ENCODE measurements at places on chromosomes 1 and 21.

DNA sequence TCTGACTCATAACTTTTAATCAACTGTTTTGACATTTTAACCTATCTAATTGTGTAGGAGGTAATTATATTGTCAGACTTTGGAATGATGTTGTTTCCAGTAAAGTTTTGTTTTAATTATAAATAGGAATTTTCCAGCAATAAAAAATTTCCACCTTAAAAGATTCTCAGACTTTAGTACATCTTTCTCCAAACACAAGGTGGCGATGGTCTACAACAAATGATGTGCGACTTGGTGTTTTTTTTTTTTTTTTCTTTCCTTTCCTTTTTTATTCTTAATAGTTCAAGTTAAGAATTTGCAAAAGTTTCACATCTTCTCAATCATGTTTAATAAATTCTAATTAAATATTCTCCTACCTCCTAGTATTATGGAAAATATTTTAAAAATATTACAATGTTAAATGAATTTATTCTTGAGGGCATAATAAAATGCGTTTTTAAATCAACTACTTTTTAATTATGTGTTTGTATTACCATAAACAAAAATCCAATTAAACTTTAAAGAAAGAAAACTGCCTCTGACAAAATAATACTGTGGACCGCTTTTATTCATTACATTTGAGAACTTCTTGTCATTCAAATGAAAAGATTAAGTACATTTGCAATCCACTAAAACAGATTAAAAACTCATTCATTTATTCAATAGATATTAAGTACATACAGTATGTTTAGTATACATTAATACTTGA lies 4.4 kb upstream of the ADAMTS1 start:
- DNase-seq = no peak

- DNase-seq = no peak
These were observed 1.2 kb upstream of the GBP7 start for GRCh38 chr1:89176971-89177370.

- DNase-seq = no peak
These were observed 149.4 kb downstream of the TRABD2B start for GRCh38 chr1:47847763-47848162.

GRCh38 chr21:43645136-43645891 lies 14.0 kb downstream of the HSF2BP start:
- peak; percentile 3 for DNase-seq

DNA sequence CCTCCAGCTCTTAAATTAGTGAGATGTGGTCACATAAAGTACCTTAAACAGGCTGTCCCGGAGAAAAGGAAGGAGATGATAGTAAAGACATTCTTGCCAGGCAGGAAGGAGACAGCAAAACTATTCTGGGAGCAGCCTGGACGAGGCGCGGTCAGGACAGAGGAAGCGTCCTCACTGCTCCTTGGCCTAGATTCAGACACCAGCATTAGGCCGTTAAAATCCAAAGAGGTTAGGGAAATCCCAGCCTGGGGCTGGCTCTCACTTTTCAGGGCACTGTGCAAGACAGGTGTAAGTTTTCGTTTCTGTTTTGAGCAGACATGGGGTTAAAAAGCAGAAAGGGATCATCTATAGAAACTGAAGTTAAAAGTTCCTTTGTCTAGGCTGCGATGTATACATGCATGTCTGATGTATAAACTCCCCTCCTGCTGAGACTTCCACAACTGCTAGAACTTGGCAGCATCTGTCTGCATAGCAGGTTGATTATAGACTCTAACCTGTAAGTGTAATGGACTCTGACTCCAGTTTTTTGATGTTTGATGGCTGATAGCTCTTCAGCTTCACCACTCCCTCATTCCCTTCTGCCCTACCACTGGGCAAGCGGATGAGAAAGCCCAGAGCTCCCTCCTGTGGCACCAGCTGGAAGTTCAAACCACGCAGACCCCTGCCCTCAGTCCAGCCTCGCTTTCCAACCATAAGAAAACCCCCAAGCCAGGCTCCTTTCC lies 21.5 kb downstream of the STPG1 start:
- DNase-seq = no peak

- DNase-seq = no peak
These were observed 284.6 kb downstream of the DNM3 start for GRCh38 chr1:172125812-172126430.

DNA sequence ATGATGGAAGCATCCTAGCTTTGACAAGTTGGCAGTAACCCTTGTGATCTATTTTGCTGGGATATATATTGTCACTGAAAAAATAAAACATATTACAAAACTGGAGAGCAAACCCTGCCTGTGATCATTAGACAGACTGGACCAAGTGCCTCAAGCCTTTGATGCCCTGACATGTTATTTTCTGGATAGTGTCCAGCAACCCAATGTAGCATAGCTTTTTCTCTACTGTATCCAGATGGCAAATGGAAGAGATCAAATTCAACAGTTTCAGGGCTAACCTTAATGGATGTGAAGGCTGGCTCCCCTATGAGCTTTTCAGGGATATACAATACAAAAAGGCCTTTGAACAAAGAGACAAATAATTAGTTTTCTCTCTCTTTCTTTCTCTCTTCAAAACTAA lies 25.1 kb downstream of the WARS2 start:
- no peak for DNase-seq

- DNase-seq = no peak
These were observed 153.1 kb upstream of the FGGY start for GRCh38 chr1:59143811-59144210.

GRCh38 chr1:41769068-41769467 lies 149.7 kb downstream of the HIVEP3 start:
- no peak for DNase-seq

- DNase-seq = no peak
These were observed 9.7 kb downstream of the TNR start for GRCh38 chr1:175733722-175734121.

DNA sequence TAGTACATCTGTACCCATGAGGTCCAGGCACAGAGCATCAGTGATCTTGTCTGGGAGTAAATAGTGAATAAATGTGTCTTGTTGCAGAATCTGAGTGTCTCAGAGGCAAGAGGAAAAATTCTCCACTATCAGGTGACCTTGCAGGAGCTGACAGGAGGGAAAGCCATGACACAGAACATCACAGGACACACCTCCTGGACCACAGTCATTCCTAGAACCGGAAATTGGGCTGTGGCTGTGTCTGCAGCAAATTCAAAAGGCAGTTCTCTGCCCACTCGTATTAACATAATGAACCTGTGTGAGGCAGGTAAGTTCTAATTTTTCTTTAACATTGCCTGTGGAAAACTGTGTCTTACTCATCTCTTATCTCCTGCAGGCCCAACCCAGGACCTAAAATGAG lies 43.1 kb downstream of the IL12RB2 start:
- no peak for DNase-seq

DNA sequence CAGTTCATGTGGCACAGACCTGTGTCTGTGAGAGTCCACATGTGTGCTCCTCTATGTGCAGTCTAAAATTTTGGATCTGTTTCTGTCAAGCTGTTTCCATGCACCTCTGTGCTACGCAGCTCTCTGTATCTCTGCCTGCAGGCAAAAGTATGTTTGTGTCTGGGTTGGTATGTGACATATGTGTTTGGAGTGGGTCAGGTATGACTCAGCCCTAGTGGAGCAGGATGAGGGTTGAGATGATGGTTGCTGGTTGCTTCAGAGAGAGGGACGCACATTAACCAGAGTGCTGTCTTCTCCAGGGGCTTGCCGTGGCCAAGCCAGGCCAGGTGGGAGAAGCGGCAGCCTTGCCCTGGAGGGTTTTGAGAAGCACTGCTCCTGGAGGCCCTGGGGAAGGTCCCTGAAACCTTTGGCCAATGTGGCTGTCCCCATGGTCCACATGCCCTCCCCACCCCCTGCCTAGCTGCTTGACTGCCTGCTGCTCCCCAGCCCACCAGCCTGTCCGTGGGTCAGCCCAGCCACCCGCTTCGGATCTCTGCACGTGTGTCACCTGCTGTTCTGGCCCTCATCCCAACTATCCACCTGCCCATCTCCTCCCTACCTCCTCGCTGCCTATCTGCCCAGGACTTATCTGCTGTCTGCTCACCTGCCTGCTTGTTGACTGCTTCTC lies 4.1 kb upstream of the EVA1B start:
- no peak for DNase-seq

GRCh38 chr1:15622712-15623373 lies 5.6 kb downstream of the DDI2 start:
- no peak for DNase-seq

GRCh38 chr1:237187842-237188241 lies 145.9 kb downstream of the RYR2 start:
- DNase-seq = no peak

GRCh38 chr1:215710036-215710898 lies 143.2 kb downstream of the KCTD3 start:
- DNase-seq = no peak

DNA sequence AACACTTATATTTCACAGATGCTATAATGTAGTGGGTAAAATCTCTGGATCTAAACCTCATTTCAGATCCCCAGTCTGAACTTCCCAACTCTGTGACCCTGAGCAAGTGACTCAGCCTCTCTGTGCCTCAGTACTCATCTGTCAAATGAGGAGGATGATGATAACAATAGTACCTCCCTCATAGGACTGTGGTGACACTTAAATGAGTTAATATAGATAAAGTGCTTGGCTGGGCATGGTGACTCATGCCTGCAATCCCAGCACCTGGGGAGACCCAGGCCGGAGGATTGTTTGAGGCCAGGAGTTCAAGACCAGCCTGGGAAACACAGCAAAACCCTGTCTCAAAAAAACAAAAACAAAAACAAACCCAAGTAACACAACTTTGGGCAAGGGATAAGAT lies 4.7 kb upstream of the ECE1 start:
- no peak for DNase-seq
